ENCODE measurements at places on chromosomes 4 and X.

DNA sequence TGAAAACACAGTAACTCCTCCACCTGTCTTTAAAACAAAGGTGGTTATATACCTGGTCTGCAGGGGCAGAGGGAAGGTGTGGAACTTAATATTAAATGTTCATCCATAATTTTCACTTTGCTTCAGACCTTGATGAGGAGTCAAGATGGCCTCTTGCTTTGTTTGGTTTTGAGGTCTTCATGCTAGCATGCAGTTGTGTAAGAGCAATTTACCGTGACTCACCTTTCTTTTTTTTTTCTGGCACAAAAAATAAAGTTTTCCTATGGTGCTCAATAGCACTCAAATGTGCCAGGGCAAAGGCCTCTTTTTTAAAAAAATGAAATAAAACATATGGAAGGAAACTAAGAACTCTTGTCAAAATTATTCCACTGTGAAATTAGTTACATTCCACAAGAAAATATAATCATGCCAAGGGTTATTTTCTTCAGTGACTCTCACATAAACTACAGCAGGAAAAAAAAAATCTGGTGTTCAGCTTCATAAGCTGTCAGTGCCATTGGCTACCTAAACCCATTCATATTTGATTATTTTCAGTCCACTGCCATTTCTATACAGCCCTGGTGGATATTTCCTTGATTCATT, 128.2 kb downstream of the SLC7A11 start:
- DNase-seq = no peak

DNA sequence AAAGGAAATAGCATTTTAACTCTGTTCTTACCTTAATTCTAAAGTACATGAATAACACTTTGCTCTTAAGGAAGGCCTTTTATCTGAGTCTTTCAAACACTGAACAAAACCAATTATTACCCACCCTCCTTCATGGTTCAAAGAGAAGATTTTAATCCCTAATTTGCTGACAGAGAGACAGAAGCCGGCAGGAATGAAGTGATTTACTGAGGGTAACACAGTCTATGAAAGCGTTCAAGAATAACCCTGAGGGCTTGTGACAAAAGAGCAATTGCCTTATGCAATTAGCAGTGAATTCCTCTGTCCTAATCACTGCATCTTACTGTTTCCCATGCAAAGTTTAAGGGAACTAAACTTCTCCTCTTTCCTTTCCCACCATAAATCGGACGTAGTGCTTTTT, 144.1 kb downstream of the PACRGL start:
- DNase-seq = no peak

- DNase-seq = no peak
Measured at GRCh38 chr4:112502871-112503270, 13.1 kb downstream of the NEUROG2 start.

DNA sequence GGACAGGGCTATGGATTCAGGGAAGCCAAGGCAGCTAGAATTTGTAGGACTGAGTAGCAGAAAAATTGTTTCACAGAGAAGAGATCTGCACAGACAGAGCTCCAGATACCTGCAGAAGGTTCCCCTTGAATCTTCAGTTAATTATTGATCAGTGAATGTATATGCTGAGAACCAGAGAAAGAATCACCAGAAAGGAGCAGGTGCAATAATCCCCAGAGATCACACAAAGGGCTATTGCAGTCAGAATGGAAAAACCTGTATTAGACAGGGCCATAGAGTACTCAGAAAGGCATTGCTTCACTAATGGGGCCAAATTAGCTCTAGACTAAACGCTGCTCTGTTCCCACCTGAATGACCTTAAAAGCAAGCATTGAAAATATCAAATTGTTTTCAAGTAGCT, 35.5 kb upstream of the SMAD1 start:
- no peak for DNase-seq

GRCh38 chr4:152462047-152462446, 73.8 kb downstream of the FBXW7 start:
- no peak for DNase-seq

DNA sequence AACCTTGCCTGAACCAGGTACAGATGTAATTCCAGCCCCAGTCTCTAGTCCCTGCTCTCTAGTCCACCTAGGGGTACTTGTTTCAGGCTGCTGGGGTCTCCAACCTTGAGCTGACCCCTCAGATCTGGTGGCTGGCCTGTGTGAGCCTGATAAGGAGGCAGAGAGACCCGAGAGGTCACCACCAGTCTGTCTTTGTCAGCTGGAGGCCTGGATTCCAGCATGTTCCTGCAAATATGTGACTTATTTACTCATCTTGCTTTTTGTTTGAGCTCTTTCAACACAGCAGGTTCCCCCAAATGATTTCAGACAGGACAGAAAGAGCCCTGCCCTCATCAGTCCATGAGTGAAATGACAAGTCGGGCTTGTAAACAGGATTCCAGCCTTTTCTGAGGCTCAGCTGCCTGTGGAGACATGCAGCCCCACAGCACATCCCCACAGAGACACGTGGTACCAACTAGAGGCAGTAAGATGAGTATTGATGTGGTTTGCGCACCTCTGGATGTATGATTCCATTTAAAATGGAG, 37.5 kb upstream of the STK26 start:
- DNase-seq = no peak

DNA sequence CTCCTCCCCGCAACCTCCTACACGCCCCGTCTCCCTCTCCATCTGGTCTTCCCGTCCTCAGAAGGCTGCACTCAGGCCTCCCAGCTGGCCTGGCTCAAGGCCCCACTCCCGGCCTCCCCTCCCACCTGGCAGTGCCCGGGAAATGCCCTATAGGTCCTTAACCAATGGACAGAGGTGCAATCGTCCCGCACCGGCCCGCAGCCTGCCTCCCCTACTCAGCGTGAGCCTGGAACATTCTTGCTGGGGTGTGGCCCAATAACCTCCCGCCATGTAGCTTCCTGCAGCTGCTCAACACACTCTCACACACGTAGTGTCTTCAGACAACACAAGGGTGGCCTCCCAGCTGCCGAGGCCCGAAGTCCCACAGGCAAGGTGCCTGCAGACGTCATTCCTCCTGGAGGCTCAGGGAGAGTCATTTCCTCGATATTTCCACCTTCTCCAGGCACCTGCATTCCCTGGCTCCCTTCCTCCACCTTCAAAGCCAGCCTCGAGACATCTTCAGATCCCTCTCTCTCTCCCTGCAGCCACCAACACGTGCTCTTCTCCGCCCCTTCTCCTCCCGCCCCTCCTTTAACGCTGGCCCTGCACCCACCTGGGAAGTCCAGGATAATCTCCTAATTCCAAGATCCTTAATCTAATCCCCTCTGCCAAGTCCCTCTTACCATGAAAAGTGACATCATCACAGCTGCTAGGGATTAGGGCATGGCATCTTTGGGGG, 56.2 kb downstream of the ADRA2C start:
- no peak for DNase-seq

DNA sequence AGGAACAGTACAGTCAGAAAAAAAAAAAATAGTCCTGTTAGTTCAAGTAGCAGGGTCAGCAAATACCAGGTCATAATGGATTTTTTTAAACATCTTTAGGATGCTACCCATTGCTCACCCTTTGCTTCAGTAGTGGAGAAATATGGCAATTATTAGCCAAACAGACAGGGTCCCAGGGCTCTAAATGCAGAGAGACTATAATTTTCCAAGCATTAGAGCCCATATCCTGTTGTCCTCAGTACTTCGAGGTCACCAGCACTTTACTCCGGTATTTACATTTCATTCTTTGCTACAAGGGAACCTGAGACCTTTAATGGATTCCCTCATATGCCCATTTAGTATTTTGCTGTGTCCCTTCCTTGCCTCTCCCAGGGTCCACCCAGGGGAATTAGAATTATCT, 1562.9 kb upstream of the TENM3 start:
- DNase-seq = no peak

DNA sequence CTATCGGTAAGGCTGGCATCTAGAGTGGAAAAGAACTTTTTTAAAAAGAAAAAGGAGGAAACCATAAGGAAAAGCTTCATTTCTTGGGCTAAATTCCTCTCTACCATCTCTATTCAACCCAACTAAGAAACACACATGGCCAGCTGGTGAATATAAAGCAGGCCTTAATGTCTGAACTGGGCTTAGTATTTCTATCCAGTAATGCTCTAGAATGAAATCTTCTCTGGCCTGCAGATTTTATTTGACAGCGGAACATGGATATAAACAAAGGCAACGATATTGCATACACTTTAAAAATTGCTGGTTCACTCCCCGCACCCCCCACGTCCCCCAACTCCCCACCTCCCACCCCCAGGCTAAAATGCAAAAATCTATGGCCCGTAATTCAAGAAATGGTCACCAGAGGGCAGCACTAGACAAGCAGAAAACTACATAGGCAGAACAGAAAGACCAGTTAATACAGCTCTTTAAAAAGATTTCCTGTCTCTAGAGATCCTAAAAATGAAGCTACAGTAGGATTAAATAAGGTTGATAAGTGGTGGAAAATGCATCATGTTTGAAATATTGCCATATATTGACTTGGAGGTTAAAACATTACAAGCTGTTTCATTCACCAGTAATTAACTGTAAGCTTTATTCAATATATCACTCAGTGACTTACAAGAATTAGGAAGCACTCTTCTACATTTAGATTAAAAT, 155.2 kb upstream of the GALNT7 start:
- peak; percentile 4 for DNase-seq

- DNase-seq = no peak
Measured at GRCh38 chr4:6154875-6155274, 45.5 kb downstream of the JAKMIP1 start.

DNA sequence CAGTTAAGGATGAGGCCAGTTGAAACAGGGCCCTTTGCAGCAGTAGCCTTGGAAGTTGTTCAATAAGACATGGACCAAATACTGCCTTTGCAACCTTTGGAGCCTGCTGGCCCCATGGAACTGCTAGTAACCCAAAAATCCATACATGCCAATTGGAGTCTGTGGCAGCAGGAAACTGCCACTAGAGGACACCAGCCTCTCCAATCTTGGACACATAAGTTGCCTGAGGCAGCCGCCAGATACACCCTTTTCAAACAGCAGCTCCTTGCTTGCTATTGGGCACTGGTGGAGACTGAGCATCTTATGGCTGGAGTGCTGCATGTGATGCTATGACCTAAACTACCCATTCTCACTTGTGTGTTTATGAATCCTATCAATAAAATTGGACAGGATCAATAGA, 14.8 kb upstream of the LAP3 start:
- no peak for DNase-seq

GRCh38 chr4:156963419-156963818, 8.2 kb downstream of the PDGFC start:
- no peak for DNase-seq

DNA sequence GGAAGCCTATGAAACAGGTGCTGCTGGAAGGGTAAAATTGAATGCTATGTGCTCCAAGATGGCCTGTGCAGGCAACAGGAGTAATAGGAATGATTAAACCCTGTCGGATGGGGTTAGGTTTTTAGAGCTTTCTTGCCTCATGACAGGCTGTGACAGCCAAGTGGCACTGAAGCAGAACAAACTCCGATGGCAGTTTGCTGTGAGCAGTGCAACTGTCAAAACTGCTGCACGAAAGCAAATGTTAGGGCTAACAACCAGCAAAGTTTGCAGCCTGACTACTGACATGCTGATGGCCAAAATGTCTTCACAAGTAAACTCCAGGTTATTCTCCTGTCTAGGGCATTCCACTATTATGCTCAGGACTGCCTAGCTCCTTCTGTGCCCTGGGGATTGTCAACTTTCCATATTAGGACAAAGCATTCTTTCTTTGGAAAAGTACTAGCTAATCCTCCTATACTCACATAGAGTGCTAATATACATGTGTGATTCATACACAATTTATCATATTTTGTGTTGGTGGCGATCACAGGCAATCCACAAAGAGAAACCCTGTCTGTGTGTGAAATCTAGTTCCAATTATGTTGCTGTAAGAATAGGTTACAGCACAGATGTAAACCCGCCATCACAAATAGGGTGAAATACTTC, 486.6 kb upstream of the TENM3 start:
- DNase-seq = no peak

DNA sequence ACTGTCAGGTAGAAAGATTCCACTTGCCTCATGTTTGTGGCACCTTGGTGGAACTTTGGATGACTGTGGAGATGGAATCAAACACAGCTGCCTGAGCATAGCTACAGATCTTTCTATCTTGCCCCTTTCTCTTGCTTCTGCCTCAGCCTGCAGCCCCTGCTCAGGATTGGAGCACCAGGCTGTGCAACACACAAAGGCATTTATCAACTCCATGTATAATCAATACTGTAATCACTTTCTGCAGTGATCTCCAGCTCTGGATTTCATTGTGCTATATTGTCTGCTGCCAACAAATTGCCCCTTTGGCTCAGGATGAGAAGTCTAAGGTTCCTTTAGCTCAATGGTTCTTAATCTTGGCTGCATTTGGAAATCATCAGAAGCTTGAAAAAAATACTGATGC, 86.3 kb upstream of the PRPS1 start:
- no peak for DNase-seq

DNA sequence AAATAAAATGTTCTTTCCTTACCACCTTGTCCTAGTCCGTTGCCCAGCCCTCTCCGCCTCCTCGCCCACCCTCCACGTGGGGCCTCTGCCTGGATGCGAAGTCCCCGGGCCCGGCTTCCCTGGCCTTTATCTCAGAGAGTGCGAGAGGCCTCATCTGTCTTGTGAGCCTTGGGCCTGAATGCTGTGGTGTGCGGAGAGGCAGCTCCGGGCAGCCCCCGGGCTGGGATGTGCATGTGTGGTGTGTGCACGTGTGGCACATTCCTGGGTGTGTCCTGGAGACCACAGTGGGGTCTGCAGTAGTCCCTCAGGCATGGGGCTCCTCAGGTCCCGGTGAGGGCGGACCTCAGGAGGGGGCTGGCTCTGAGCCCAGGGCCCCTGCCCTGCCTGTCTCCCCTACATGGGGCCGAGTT, 31.4 kb downstream of the DOK7 start:
- DNase-seq = no peak

DNA sequence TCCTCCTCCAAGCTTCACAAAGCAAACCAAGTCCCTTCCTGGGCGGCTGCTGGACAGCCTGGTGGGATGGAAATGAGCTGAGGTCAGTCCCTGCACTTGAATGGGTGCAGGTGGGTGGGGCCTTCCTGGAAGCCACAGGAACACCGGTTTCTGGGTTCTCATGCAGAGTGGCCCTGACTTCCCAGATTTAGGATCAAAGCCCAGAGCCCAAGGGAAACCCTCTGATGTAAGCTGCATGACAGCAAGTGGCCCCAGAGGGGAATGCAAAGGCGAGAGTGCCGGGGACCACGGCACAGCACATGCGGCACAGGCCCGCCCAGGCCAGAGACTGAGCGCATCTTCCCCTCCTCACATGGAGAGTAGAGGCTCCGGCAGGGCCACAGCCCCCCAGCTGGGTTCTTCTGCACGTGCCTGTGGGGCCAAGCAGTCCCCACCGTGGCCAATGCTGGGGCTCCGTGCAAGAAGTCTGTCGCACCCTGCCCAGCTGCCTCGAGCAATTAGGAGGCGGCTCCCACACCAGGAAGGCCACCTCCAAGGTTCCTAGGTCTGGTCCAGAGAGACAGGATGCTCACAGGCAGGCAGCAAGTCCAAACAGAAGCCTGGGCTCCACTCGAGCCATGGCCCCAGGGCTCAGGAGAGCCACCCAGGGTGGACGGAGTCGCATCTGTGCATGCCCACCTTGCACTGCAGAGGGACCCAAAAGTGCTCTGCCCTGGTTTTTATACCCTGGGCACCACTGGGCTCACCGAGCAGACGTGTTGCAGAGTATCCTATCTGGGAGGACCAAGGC, 83.0 kb downstream of the HTRA3 start:
- no peak for DNase-seq

- no peak for DNase-seq
Measured at GRCh38 chrX:115324194-115324593, 34.7 kb downstream of the LUZP4 start.
